ENCODE measurements at places on chromosomes 13 and 19.
A peak's percentile ranks its signal among the peaks of the same experiment; 100 is the strongest.

DNA sequence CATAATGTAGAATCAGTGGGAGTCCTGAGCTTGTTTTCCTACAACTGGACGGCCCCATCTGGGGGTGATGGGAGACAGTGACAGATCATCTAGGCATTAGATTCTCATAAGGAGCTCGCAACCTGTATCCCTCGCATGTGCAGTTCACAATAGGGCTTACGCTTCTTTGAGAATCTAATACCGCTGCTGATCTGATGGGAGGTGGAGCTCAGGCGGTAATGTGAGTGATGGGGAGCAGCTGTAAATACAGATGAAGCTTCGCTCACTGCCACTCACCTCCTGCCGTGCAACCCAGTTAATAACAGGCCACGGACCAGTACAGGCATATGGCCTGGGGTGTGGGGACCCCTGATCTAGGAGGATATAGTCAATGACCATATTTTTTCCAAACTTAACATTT, 38.8 kb downstream of the RCBTB1 start:
- DNase-seq: no peak

DNA sequence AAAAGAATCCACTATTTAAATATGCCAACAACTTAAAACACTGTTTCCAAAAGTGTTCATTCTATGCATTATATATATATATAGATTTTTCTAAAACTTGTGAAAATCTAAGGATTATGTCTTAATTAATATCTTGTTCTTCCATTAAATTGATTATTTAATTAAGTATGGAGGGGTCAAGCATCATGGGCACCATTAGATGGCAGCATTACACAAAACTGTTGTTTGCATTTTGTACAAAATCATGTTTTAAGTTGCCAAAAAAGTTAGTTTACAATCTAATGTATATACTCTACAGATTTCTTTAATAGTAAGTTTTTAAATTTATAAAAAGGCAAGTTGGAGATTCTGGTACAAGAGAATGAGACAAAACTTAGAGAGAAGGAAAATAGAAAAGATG, 213.2 kb upstream of the EDNRB start:
- DNase-seq: peak; percentile 45

GRCh38 chr13:62593804-62594203, 1178.2 kb upstream of the PCDH20 start:
- DNase-seq: no peak

DNA sequence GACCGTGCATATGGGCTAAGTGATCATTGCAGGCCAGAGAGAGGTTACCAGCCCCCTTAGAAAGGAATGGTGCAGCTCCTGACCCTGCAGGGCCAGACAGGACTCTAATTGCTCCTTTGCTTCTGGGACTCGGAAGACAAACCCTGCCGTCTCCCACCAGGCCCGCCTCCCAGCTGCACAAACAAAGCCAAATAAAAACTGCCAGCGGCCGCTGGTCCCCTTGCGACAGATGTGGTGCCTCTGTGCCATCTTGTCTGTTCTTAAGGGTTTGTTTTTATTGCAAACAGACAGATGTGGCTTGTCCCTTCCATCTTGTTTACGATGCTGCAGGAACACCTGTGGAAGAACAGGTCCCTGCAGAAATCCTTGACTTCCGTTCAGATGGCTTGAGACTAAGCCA, 434.4 kb upstream of the TSHZ3 start:
- DNase-seq: no peak

- DNase-seq: no peak
Measured at GRCh38 chr13:33816912-33817311, 1.0 kb upstream of the RFC3 start.

DNA sequence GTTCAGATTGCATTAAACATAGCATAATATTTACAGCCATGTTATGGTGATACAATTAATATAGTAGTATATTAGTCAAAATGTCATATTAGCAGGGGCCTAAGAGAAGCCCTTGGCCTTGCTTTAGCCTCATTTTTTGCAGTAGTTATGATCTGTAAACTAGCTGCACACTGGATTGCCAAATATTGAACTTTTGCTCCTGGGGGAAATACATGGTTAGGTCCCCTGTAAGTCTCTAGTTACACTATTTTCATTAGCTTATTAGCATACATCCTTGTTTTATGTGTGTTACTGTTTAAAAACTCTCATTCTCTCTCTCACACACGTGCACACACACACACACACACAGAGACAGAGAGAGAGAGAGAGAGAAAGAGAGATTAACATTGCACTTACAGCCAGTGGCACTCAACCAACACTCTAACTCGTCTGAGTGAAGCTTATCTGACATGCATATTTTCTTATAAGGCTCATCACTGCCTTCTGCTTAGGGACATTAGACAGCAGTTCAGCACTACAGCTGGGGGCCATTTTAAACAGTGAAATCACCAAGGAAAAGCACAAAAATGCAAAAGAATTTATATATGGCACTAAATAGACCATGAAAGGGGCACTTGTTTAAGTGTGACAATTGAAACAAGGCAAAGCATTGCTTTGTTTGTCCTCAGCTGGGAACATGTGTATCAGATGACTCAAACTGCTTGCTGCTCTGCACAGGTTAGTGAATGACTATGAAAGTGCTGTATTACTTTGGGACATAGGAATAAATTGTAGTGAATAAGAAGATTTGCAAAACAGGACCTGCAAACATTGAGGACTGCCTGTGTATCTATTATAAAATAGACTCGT, 278.7 kb downstream of the GPC6 start:
- DNase-seq: no peak

DNA sequence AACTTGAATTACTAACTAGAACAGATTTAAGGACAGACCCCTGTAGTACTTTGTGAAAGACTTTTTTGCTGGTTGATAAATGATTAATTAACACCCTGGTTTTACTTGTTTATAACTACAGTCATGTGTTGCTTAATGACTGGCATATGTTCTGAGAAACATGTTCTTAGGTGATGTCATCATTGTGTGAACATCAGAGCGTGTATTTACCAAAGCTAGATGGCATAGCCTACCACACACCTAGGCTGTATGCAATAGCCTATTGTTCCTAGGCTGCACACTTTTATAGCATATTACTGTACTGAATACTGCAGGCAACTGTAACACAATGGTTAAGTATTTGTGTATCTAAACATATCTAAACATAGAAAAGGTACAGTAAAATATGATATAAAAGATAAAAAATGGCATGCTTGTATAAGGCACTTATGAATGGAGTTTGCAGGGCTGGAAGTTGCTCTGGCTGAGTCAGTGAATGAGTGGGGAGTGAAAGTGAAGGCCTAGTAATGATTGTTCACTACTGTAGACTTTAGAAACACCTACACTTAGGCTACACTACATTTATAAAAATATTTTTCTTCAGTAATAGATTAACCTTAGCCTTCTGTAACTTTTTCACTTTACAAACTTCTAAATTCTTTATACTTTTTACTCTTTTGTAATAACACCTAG, 260.3 kb downstream of the KCNRG start:
- DNase-seq: no peak

DNA sequence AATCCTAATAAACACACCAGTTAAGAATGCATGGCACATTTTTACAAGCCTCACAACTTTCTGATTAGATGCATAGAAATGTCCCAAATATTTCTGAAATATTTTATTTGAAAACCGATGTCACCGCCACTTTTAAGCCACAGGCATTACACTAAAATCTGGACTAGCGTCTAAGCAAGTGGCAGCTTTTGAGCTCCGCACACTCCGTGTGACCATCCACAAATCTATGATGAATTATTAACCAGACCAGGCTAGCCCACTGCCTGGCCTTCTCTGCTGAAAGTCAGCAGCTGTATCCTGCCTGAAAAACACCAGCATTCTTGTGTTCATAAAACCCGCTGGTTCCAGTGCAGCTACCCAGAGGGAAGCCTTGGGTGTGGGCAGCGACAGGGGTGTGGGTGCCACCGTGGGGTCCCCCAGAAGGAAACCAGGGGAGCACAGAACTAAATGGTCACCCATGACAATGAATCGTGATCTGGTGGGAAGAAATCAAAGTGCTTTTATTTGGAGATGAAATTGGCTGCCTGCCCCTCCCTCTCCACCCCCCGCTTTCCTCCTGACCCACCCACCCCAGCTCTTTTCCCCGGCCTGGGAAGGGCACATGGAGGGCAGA, 13.8 kb downstream of the RASA3 start:
- no peak for DNase-seq

GRCh38 chr19:58572818-58573657, at the start of gene MZF1:
Gene MZF1 (minus strand): TSS chr19:58573335. CDS start chr19:58571389, 1,946 bp downstream.
- no peak for DNase-seq

DNA sequence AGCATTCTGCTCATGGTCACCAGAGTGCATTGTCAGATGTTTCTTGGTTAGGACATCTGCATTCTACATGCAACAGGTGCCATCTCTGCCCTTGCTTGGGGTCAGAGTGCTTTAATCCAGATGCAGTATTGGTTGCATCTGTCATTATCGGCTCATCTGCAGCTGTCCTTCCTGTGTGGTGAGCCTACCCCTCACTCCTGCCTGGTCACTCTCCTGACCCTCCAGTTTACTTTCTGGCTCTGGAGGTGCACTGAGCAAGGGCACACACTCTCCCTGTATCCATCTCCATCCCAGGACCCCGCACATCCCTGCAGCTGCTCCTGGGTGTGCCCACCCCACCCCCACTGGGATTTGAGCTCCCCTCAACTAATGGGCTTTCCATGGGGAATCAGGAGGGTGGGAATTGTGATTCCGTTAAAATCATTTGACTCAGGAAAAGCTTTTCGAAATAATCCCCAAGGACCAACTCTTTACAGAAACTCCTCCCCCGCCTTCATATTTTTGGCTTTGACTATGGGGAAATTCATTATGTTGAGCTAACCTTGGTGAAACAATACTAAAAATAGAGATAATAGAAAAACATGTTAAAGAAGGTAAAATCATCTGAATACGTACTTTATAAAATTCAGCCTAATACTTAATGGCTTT, 70.2 kb downstream of the COL4A2 start:
- DNase-seq: no peak

- DNase-seq: no peak
Measured at GRCh38 chr19:8363803-8364771, at the start of gene ANGPTL4. Gene ANGPTL4 (plus strand): TSS chr19:8364155. CDS start chr19:8364322, 167 bp downstream.

DNA sequence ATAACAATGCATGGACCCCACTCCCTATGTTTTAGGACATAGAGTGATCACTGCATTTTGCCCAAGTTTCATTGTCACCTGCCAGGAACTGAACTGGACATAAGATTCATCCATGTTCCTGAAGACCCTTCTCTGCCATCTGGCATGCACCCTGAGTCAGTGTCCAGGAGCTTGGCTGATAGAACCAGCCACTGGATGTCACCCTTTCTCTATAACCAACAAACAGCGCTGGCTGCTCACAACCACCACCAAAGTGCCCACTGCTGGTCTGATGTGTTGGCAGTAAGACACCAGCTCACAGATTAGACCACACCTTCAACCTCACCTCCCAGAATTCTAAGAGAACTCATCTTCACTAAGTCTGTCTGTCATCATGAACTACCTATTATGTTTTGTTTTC, 333.4 kb downstream of the ITGBL1 start:
- peak; percentile 24 for DNase-seq

GRCh38 chr13:64527561-64527960, 2702.6 kb downstream of the PCDH9 start:
- DNase-seq: no peak

DNA sequence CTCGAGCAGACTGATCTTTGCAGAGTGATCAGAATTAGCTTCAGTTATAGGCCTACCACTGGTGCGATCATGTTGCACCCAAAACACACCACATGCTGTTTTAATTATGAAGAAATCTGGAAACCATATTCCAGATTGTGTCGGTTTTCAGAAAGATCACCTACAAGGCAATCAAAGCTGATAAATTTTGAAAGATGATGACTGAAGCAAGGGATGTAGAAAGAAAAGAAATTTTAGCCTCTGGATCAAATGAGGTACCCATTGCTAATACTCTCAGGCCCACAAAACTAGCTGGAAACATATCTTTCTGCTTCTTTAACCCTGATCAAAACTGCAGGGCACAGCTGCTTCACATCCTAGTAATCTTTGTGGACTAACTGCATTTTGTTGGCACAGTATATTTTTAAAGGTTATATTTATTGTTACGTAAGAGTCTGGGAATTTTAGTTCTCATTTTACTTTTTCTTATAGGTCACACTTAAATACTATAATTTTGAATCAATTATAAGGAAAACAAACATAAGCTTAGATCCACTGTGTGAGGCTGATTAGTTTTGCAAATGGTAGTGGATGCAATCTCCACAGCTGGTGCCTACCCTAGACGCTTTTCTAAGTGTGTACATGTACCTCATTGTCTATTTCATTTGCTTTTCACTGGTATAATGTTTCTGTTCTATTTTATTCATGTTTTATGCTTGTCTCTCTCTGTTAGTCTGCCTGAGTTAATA, 150.9 kb downstream of the RGCC start:
- no peak for DNase-seq

- DNase-seq: no peak
Measured at GRCh38 chr19:44718441-44719261, 19.7 kb downstream of the CEACAM16 start.

GRCh38 chr13:29435125-29435911, 160.2 kb downstream of the SLC7A1 start:
- no peak for DNase-seq

- no peak for DNase-seq
Measured at GRCh38 chr19:4889034-4889815, 13.5 kb downstream of the ARRDC5 start.

- DNase-seq: no peak
Measured at GRCh38 chr13:112733661-112734379, 44.0 kb downstream of the ATP11A start.

GRCh38 chr19:53657330-53657729, 25.5 kb downstream of the DPRX start:
- DNase-seq: no peak

- DNase-seq: no peak
Measured at GRCh38 chr19:51794885-51795490, at the start of gene FPR3. Gene FPR3 (plus strand): TSS chr19:51795157. CDS start chr19:51823749, 28,592 bp downstream.

- DNase-seq: no peak
Measured at GRCh38 chr13:93225610-93226009, 997 bp upstream of the GPC6 start.

GRCh38 chr19:35380450-35381124, 9.7 kb downstream of the GPR42 start:
- DNase-seq: no peak

DNA sequence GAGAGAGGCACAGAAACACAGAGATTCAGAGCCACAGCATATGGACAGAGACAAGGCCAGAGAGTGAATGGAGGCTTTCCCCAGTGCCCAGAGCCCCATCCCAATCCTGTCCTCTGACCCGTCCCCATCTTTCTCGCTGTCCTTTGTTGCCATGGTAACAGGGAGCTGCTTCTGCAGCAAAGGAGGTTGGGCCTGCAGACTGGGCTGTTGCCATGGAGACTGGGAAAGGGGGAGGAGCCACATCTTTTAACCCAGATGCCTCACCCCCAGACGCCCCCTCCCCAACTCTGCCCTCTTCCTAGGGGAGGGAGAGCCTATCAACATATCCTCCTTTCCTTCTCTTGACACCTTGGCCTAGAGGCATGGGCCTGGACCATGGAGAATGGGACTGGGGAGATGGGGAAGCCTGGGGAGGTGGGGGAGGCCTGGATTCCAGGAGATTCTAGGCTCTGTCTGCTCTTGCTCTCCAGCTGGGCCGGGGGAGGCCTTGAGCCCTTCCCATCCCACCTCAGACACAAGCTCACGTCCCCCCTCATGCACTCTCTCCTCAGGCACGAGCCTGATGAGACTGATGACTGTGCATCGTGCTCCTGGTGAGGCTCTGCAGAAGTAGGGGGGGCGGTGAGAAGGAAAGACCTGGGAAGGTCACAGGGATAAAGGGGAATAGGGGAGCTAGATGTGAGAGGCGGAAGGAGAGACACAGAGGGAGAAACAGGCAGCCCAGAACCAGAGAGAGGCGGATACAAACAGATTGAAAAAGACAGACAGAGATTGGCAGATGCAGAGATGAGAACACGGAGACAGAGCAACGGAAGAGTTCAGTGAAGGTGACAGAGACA, 2.1 kb upstream of the ATP1A3 start:
- no peak for DNase-seq

GRCh38 chr13:111248822-111249221, 71.6 kb upstream of the TEX29 start:
- no peak for DNase-seq

All from AML-193 (cell line).